Bronchial epithelial cell (primary cell): ENCODE measurements at places on chromosomes 5 and 9.
A peak's percentile ranks its signal among the peaks of the same experiment; 100 is the strongest.

GRCh38 chr5:74375271-74375670 lies 265.3 kb downstream of the ENC1 start:
- DNase-seq, result peak; percentile 35

GRCh38 chr9:5364294-5365024 lies 24.8 kb upstream of the RLN1 start:
- DNase-seq, result peak; percentile 40

GRCh38 chr9:113621309-113621791 lies 157.8 kb downstream of the RGS3 start:
- no peak for DNase-seq

DNA sequence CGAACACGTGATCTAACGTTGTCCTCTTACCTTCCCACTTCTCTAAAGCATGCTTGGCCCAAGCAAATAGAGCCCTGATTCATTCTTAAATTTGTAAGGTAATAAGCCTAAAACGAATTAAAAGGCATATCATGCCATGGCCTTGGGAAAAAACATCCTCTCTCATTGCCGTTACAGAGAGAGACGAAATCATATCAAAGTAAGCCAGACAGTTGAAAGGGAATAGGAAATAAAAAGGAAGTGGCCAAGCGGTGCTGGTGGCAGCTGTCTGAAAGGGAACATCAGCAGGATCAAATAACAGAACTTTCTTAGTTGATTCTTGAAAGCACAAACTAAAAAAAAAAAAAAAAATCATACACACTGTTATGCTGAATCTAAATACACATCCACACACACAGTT lies 49.1 kb upstream of the CDH6 start:
- DNase-seq, result no peak

GRCh38 chr5:74279244-74279643 lies 361.3 kb downstream of the ENC1 start:
- no peak for DNase-seq

DNA sequence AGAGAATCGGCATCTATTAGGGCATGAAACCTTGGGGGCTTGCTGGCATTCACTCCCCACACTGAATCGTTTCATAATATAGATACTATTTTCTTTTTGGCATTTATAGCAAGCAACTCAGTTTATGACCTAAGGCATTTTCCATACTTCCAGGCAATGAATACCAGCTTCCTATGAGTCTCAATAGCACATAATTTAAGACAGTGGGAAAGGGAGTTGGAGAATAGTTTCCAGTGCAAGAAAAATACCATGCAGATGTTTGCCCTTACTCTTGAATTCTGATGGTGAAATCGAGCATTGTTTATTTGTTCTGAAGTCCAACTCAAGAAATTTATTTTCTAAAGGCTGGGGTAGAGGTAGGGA lies 175.8 kb upstream of the KLF9 start:
- DNase-seq, result no peak

GRCh38 chr9:137621131-137621757 lies 2.4 kb downstream of the EHMT1 start:
- DNase-seq, result no peak

- DNase-seq, result no peak
These were observed 207.0 kb upstream of the ZNF462 start for GRCh38 chr9:106655966-106656365.

GRCh38 chr5:179512452-179513000 lies 37.8 kb upstream of the RUFY1 start:
- DNase-seq, result no peak

GRCh38 chr9:111683392-111683791 lies 22.0 kb downstream of the GNG10 start:
- DNase-seq, result no peak

GRCh38 chr5:85651731-85652130 lies 966.0 kb upstream of the COX7C start:
- no peak for DNase-seq

- no peak for DNase-seq
These were observed 80.0 kb upstream of the ZSWIM6 start for GRCh38 chr5:61251874-61252642.

DNA sequence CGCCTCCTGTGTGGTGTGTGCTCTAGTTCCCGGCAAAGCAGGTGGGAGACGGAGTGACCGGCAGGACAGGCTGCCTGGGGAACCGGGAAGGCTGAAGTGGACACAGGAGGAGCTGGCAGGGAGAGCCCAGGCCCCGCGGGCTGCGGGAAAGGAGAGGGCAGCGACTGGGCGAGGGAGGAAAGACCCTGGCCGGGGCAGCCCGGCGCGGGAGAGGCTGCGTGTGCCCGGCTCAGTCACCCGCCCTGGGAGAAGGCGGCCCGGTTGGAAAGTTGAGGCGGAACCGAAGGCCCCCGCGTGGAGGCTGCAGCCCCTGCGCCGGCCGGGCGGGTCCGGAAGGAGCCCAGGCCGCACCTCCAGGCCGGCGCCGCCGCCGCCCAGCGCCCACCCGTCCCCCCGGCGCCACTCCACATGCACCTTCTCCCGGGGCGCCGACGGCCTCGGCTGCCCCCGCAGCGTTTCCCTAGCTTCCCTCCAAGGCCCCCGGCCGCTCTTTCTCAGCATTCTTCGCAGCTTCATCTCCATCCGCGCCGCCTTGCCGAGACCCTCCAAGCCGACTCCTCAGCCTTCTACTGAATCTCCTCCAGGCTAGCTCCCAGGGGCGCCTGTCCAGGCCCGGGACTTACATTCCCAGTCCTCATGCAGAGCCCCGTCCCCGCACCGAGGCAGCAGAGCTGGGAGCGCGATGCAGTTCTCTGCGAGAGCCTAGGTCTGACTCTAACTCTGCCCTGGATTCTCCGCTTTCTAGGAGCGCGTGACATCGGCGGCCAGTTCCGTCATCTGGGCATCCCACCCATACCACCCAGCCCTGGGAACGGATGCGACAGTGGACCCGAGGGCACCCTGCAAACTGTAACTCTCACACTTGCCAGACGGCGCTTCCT lies 152.0 kb downstream of the ERCC6L2 start:
- DNase-seq, result no peak

DNA sequence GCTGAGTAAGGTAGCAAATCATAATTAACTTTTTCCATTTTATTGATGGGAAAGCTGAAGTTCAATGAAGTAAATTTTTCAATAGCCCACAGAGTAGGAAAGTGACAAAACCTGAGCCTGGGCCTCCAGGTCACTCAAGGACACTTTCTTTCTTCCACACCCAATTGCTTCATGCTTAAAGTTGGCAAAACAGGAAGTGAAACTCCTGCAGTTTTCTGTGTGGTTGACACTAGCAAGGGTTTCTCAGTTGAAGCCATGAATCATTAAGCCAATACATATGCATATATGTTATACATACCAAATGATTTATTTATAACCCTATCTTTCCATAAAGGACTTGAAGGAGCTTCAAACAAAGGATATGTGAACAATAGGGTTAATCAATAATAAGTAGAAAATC lies 13.9 kb downstream of the TLR4 start:
- DNase-seq, result peak; percentile 52

DNA sequence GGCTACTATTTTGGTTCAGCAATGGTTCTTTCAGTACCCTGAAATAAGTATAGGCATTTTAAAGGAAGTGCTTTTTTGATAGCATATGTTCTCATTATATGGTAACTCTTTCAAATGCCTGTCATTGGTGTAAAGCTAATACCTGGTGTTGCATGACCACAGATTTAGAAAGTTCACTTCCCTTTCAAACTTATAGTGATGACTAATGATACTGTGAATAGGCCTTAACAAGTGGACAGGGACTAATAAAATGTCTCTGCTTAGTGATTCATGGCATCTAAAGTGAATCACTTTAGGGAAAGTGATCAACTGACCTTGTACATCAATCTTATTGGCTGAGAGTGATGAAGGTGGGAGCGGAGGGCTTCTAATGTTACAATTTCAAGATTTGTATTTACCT lies 21.6 kb downstream of the MRPL22 start:
- peak; percentile 95 for DNase-seq

GRCh38 chr5:83644301-83644700 lies 76.4 kb downstream of the HAPLN1 start:
- no peak for DNase-seq

GRCh38 chr5:78755822-78756429 lies 107.4 kb upstream of the LHFPL2 start:
- peak; percentile 49 for DNase-seq

GRCh38 chr5:39211773-39212172 lies 7.6 kb downstream of the FYB1 start:
- no peak for DNase-seq

DNA sequence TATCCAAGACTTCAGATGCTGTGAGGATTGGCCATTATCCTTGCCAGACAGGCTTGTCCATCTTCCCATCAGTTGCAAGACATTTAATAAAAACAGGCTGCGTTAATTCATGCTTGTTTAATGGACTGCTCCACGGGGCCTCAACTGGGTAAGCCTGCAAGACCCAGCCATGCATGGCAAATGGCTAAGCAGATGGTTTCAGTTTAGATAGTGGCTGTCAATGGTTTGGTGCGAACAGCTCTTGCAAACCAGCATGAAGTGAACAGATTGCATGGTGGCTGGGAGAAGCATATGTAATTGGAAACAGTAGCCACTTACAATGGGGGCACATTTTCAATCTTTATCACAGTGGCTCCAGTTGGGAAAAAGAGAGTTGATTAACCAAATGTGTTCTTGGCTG lies 628.2 kb upstream of the KLF4 start:
- DNase-seq, result no peak

DNA sequence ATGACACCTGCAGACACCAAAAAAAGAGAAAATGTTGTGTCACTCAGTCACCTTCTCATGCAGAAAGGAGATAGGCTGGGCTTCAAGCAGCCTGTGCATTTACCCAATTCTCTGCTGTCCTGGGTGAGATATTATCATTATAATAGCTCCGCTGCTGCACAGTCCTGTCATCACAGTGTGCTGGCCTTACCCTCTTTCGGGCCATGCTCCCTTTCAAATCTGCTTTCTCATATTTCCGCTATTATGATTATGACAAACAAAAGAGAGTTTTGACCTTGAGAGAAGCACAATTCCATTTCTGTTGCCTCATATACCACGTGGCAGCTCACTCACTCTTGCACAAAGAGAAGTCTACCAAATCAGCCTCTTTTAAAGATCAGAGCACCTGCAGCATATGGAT lies 1350.1 kb upstream of the ACO1 start:
- peak; percentile 44 for DNase-seq

GRCh38 chr9:29213417-29214153 lies 1640.3 kb upstream of the C9orf72 start:
- DNase-seq, result no peak
